ENCODE measurements at places on chromosomes 7 and 10.

GRCh38 chr10:93589648-93590562 is 11.1 kb downstream of the RBP4 start:
- DNase-seq = no peak

GRCh38 chr7:151174246-151175046 is 7.0 kb upstream of the GBX1 start:
- no peak for DNase-seq

GRCh38 chr7:55464422-55464821 is 99.3 kb downstream of the LANCL2 start:
- no peak for DNase-seq

- DNase-seq = no peak
Observed at GRCh38 chr10:89632824-89633223, 12.2 kb downstream of the PANK1 start.

- DNase-seq = no peak
Observed at GRCh38 chr10:108275895-108276685, 1111.6 kb upstream of the SORCS1 start.

DNA sequence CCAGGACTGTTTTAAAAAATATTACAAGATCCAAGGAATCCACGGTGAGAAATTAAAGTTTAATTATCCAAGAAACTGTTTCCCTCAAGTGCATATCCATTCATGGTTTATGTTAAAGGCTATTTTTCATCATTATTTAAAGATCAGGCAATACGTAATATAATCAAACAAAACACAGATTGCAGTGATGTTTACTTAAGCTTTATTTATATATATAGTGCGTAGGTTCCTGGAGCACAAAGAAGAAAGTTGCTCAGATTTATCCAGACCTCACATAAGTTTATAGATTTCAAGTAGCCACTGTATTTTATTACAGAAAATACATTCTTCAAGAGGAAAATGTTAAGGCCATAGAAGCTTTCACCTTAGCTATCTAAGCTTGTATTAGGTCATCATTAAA is 210.0 kb upstream of the KLF14 start:
- no peak for DNase-seq

GRCh38 chr10:52678611-52679010 is 94.0 kb downstream of the MBL2 start:
- no peak for DNase-seq

DNA sequence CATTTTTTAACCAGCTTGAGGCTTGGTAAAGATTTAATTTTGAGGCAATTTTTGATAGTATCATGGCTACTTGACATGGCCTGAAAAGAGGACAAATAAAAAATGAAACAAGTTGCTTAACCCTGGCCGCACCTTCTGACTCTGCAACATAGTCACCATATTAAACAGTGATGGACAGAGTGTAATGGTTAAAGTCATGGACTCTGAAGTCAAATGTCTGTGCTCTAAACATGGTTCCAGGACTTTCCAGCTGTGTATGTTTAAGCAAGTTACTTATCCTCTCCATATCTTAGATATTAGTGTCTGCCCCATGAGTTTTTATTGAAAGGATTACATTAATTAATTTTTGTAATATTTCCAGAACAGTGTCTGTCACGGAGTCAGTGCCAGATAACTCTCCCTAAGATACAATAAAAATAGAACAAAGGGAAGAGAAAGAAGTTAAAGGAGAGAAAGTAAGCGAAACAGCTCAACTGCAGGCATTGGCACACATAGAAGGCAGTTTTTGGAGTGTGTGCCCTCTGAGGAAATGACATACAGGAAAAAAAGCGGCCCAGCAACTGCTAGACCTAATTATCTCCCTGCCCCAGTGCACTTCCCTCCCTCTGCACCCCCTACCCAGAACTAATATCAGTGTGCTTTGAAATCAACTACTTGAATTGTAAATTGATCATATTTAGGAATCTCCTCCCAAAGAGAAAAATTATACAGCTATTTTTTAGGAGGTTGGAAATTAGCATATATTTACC is 65.3 kb downstream of the MACC1 start:
- DNase-seq = no peak

DNA sequence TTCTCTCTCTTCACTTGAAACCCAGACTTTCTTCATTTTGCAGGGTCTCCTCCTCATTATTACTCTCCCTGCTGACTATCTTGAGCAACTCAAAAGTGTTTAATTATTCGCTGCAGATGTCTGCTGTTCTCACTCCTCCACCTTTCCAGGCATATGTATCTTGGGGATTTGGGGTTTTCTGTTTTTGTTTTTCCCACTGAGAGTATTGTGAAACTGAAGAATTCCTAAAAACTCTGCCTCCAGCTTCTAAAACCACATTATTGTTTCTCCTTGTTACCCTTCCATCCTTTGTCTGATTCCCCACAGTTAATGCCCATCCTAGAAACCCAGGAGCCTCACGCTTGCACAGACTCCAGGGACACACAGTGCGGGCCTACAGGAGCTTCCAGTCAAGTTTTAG is 51.3 kb downstream of the WNT2 start:
- no peak for DNase-seq

DNA sequence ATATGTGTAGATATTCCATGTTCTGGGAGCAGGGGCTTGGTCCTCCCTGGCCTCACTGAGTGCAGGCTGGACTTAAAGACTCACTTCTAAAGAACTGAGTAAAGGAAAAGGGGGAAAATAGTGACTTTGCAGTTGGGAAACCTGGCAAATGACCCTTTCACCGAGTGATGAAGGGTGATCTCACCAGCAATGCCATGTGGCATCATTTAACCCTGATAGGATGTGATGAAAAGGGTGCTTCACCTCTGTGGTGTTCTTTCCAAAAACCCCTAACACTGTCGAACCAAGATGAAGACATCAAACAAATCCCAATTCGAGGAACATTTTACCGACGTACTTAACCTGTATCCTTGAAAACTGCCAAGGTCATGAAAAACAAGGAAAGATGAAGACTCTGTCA is 71.9 kb downstream of the AOAH start:
- no peak for DNase-seq

- DNase-seq = no peak
Observed at GRCh38 chr10:60566096-60566495, 176.4 kb upstream of the ANK3 start.

Measured in hypothalamus (tissue), 51 donors.